ENCODE measurements at places on chromosomes 7 and 10. TPM values are rescaled to one million over a fixed set of nuclear protein-coding genes. Genes with fewer than 3 reads are reported as not detected.

GIMAP1 gene
- 0.82 TPM for total RNA-seq

PNLIPRP2 gene
- total RNA-seq, result not detected

HOXA6 gene
- total RNA-seq, result not detected

C10orf143 gene
- 0.41 TPM for total RNA-seq

LIPJ gene
- 3.7 TPM for total RNA-seq

ASAH2 gene
- 2.9 TPM for total RNA-seq

GRCh38 chr7:100088621-100089457 lies at the start of gene COPS6:
Gene COPS6, plus strand, starts transcription at chr7:100088969. Its CDS starts 22 bp downstream, at chr7:100088991.
- peak; percentile 92 for DNase-seq

DNA sequence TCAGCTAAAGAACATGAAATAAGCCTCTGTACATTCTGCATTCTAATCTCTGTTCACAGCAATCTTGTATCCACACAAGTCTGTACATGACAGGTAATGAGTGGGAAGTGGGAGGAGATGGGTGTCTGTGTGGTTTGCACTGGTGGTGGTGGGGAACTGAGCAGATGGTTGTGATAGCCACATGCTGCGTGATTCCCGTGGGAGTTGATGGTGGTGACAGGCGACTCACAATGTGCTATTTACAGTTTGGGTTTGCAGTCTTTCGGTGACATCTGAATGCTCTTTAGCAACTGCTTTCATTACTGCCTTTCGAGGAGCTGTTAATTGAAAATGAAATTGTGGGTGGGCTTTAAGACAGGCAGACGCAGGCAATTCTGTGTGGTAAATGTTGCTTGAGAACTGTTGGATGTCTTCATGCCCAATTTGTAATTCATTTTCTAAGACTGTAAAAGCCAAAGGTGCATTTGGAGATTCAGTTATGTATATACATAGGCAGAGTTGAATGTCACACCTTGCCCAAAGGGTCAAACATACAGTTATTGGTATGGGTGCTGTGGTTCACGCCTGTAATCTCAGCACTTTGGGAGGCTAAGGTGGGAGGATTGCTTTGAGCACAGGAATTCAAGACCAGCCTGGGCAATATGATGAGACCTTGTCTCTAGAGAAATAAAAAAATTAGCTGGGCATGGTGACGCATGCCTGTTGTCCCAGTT lies 308.2 kb downstream of the AUTS2 start:
- no peak for DNase-seq

DNA sequence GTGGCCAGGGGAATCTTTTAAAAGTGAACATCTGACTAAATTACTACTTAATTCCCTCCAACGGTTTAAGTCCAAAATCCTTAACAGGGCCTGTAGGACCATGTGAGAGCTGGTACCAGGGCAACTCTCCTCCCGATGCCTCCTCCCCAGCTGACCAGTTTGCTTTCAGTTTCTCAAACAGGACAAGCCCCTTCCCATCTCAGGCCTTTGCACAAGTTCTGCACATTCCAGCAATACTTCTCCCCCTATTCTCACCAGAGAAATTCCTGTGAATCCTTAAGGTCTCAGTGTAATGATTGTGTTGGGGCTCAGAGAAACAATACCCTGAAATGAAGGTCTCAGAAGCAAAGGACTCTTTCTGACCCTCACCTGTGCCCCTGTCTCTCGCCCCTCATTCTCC lies 8.0 kb upstream of the CALHM1 start:
- DNase-seq, result no peak

DNA sequence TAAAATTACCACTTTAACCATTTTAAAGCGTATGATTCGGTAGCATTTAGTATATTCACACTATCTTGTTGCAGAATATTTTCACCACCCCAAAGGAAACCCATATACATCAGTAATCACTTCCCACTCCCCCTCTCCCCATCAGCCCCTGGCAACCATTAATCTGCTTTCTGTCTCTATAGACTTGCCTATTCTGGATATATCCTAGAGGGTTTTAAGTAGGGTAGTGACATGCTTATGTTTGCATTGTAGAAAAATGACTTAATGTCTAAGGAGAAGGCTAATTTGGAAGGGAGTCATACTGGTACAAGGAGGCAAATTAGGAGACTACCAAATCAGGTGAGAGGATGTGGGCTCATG lies 42.6 kb upstream of the TRIL start:
- no peak for DNase-seq

DNA sequence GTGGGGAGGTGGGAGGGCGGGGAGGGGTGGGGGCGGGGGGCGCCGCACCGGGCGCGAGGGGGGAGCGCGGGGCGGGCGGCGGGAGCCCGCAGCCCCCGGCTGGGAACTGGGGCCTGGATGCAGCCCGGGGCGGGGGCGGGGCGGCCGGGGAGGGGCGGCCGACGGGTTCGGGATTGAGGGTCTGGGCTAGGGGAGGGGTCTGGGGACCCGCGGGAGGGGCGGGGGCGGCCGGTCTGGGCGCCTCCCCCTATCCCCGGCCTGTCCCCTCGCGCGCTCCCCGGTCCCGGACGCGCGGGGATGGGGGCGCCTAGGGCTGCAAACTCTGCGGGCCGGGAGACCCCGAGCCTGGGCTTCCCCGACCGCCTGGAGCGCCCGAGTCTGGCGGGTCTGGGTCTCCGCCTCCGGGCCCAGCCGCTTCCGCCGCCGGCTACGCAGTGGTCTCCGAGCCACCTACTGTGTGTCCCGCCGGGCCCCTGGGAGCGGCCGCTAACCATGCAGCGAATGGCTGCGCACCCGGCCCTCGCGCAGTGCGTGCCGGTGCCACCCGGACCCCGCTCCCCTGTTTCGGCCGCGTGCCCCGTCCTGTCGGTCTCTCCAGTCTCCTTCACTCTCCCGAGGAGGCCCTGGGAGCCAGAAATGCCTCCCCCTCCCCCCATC lies 375 bp upstream of the FGF8 start:
- DNase-seq, result no peak

- DNase-seq, result no peak
These were observed 3.7 kb upstream of the STK32C start for GRCh38 chr10:132311338-132311939.

GRCh38 chr7:15313361-15313760 lies 248.5 kb downstream of the AGMO start:
- DNase-seq, result no peak

DNA sequence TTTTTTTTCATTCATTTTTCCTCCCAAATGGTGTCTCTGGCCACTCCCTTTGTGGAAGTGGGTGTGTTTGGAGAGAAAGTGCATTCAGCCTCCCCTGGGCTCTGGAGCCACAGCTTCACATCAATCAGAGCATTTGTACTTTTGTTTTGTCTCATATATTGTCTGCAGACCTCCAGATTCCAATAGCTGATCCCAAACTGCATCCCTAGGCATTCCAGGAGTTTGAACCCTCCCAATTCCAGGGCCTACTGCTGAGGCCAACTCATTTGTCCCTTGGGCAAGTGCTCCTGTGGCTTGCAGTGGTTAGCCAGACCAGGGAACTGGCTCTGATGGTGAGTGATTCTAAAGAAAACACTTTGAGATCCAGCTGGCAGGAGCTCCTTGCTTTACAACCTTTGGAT lies 163.3 kb downstream of the IPMK start:
- DNase-seq, result no peak

DNA sequence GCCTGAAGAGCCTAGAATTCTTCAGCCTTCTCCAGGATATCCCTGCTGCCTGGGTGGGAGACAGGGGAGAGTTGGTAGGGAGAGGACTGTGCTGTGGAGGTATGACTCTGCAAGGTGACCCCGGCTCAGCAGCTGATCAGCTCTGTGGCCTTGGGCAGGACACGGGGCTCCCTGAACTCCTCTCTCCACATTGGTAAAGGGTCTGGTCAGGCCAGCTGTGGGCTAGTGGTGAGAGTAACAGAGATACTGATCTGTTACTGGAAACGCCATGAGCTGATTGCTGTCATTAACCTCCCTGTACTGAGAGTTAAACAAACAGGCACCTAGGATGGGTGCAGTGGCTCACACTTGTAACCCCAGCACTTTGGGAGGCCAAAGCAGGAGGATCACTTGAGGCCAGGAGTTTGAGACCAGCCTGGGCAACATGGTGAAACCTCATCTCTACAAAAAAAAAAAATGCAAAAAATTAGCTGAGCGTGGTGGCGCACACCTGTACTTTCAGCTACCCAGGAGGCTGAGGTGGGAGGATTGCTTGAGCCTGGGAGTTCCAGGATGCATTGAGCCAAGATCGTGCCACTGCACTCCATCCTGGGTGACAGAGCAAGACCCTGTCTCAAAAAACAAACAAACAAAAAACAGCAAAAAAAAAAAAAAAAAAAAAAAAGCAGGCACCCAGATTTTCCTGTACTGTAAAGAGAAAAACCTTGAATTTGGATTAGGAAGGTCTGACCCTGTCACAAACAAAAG lies 151.5 kb downstream of the CUX1 start:
- DNase-seq, result no peak

- no peak for DNase-seq
These were observed 14.5 kb downstream of the TUBGCP2 start for GRCh38 chr10:133294189-133294588.

- DNase-seq, result no peak
These were observed 137.6 kb downstream of the RAMP3 start for GRCh38 chr7:45295222-45295621.

All from frontal cortex (tissue), 4 donors.